H7 (cell line): ENCODE measurements at places on chromosomes 7 and 10. TPM values are rescaled to one million over a fixed set of nuclear protein-coding genes. Genes with fewer than 3 reads are reported as not detected.

The AOC1 gene
- not detected in 2 replicates for total RNA-seq

The NAT16 gene
- 0.30 and 0.59 TPM in 2 replicates for total RNA-seq

The FAM237B gene
- not detected in 2 replicates for total RNA-seq

The MSRB2 gene
- total RNA-seq, result 17.5 and 19.2 TPM in 2 replicates

The LDB3 gene
- total RNA-seq, result 0.03 and 0.30 TPM in 2 replicates

The UCN3 gene
- not detected in 2 replicates for total RNA-seq

The PCDH15 gene
- not detected in 2 replicates for total RNA-seq

The TET1 gene
- total RNA-seq, result 27.5 and 47.6 TPM in 2 replicates

The TLX1 gene
- 0.11 TPM in 1 of 2 replicates, not detected in the other for total RNA-seq

The EBF3 gene
- 0.76 and 1.4 TPM in 2 replicates for total RNA-seq

The TAS2R40 gene
- total RNA-seq, result not detected in 2 replicates

The FOXP2 gene
- 0.22 and 0.28 TPM in 2 replicates for total RNA-seq

The SUN3 gene
- total RNA-seq, result not detected in 2 replicates

The PON1 gene
- not detected in 2 replicates for total RNA-seq

The TDRD1 gene
- total RNA-seq, result 0.14 and 0.26 TPM in 2 replicates

The EVX1 gene
- not detected in 2 replicates for total RNA-seq

The HOXA5 gene
- total RNA-seq, result not detected in 2 replicates

The ABCB4 gene
- 0.69 and 0.85 TPM in 2 replicates for total RNA-seq

The KIAA1217 gene
- total RNA-seq, result 3.0 and 3.7 TPM in 2 replicates

The TFEC gene
- not detected in 2 replicates for total RNA-seq

The PPP1R17 gene
- total RNA-seq, result 0.22 and 2.3 TPM in 2 replicates
